Right atrium auricular region (tissue), 2 donors: ENCODE measurements at places on chromosomes 11 and 22. TPM values are rescaled to one million over a fixed set of nuclear protein-coding genes. Genes with fewer than 3 reads are reported as not detected.

DNA sequence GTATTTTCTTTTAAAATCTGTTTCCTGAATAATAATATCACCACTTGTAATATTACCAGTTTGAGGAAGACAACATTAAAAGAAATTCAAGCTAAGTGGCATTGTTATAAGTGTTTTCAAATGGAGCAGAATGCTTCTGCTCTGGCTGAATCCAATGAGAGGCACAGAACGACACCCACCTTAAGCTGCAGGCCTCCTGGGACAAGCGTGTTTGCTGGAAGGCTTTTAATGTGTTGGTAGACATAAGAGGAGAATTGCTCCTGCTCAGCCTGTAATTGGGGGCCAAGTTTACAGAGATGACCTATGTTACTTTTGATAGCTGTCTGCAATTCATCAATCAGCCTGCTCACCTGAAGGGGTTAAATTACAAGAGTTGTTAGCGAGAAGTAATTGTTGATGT is 242.2 kb downstream of the DCDC1 start:
- DNase-seq, result no peak

GRCh38 chr11:45921561-45922424 is 663 bp upstream of the LARGE2 start:
- DNase-seq, result no peak

The CDC42EP1 gene
- total RNA-seq, result 20.7 TPM

- no peak for DNase-seq
Measured at GRCh38 chr11:93063086-93063485, 93.6 kb downstream of the MTNR1B start.

The NAALAD2 gene
- 6.0 TPM for total RNA-seq

The SHANK2 gene
- total RNA-seq, result 0.35 TPM

DNA sequence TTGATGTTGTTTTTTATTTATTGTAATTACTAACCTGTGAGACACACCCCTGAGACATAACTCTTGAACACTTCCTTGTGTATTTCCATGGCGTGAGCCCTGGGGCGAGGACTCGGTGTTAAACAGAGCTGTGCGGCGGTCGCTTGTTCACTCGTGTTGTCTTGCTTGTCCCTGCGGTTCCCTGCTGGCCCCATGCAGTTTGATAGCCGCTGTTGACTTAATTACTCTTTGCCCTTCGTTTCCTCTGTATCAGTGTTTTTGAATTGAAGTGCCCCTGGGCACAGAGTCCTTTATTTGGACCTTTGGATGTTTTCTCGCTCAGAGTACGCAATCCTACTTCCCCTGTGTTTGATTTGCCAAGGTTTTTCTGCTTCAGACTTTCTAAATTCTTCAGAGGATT is 52.7 kb downstream of the TBC1D22A start:
- DNase-seq, result no peak

DNA sequence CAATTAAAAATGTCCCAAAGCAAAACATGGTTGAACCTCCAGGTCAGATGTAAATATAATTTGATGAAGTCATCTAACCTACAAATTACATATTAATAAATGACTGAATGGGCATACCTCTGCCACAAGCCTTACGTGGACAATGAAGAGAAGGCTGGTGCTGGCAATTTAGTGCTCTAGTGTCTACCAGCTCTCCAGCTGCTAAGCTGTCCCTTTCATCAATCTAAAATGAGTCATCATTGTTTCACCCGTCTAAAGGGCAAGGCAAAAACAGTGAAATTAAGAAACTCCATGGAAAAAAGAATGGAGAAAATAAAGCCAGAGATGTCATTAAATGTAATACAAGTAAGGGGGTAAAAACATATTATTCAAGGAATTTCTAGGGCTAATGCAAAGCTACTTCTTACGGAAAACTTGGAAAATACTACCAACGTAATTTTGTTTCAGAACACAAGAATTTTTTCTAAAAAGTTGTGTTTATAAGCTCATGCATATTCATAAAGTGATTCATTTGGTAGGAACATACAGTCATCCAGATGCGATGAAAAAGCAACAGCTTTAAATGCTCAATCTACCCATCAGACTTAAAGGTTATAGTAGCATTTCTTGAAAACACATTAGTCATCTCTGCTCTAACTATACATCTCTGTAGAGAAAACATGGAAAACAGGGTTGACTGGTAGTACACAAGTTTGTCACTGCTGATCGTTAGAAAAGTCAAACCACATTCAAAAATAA is 71.5 kb downstream of the SIK3 start:
- no peak for DNase-seq

The SORL1 gene
- 6.4 TPM for total RNA-seq

DNA sequence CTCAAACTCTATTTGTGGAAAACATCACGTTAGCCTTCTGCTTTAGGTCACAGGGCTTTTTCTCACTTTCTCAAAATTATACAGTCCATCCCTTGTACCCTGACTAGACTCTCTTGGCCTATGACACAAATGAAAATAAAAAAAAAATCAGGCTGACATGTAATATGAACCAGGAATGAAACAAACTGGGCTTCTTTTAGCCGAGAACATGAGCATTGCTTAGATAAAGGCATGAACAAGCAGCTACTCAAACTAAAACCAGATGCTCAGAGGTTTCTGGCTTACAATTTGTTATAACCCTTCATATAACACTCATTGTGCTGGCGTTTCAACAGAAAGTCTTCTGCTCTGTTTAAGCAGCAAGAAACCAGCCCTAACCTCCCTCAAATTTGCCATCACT is 265.5 kb upstream of the NARS2 start:
- DNase-seq, result no peak

- no peak for DNase-seq
Measured at GRCh38 chr22:41531715-41532477, 12.4 kb downstream of the POLR3H start.

The RIMBP3B gene
- not detected for total RNA-seq

DNA sequence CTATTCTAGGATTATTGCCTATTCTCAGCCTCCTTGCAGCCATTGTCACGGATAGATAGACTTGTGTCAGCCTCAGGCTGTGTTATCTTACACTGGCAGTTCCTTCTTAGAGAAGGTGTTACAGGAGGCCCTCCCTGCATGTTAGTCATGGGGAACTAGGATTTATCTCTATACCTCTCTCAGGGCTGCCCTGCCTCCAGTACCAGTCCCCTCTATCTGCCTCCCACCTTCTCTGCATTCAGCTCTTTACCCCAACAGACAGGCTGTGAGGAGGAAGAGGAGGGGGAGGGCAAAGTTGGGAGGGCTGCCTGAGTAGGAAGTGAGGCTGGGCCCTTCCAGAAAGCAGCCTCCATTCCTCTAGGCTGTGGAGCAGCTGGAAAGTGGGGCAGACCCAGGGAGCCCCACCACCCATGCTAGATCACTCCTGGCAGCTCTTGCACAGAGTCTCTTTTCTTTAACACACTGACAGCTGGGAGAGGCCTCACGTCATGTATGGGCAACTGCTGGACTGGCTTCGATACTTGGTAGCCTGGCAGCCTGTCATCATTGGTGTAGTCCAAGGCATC is 2.9 kb upstream of the IL18BP start:
- no peak for DNase-seq

The KCNJ1 gene
- not detected for total RNA-seq

GRCh38 chr11:98027652-98028051 is 993.1 kb upstream of the CNTN5 start:
- no peak for DNase-seq

The KRTAP5-2 gene
- not detected for total RNA-seq

The MS4A6A gene
- 40.8 TPM for total RNA-seq

The CCDC157 gene
- 0.55 TPM for total RNA-seq

The ANO1 gene
- total RNA-seq, result 10.2 TPM

DNA sequence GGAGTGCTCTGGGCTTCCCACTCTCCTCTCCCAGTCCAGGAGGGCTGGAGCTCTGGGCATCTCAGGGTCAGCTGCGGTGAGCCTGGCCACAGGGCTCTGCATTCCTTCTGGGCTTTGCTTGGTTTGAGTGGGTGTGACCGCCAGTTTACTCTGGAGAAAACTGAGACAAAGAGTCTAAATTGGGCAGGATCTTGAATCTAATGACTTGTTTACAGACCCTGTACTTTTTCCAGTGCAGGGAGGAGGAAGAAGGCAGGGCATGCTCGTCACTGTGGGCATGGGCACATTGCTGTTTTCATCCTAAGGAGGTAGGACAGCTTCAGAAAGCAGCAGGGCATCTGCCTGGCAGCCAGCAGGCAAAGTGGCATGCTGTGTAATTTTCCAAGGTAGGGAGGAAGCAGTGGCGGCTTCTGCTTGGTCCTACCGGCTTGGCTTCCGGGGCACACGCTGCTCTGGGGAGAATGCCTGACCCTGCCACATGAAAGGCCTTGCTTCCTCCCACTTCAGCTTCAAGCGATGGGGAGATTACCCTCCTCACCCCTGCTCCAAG is 22.9 kb downstream of the FLI1 start:
- no peak for DNase-seq

DNA sequence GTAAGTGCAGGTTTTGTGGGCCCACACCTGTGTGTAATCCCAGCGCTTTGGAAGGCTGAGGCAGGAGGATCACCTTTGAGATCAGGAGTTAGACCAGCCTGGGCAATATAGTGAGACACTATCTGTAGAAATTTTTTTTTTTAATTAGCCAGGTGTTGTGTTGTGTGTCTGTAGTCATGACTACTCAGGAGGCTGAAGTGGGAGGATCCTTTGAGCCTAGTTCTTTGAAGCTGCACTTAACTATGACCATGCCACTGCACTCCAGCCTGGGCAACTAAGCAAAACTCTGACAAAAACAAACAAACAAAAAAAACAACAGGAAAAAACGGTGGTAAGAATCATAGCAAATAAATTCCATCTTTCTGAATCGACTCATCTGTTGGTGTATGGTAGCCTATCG is 268.6 kb upstream of the PDGFD start:
- DNase-seq, result no peak

DNA sequence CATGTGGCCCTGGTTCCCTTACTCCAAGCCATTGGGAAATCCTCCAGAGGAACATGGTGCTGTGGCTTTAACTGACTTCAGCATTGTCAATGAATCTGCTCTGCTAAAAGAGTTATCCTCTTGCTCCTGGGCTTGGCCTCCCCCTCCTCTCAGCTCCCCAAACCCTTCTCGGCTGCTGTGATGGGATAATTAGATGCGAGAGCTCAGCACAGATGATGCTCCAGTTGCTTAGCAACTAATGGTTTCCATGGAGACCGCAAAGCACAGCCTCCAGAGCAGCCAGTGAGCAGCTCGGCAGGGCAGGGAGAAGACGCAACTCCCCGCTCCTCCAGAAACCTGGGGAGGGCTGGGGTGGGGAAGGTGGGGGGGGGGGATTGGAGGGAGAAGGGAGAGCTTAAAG is 2.8 kb upstream of the UPK2 start:
- DNase-seq, result no peak

DNA sequence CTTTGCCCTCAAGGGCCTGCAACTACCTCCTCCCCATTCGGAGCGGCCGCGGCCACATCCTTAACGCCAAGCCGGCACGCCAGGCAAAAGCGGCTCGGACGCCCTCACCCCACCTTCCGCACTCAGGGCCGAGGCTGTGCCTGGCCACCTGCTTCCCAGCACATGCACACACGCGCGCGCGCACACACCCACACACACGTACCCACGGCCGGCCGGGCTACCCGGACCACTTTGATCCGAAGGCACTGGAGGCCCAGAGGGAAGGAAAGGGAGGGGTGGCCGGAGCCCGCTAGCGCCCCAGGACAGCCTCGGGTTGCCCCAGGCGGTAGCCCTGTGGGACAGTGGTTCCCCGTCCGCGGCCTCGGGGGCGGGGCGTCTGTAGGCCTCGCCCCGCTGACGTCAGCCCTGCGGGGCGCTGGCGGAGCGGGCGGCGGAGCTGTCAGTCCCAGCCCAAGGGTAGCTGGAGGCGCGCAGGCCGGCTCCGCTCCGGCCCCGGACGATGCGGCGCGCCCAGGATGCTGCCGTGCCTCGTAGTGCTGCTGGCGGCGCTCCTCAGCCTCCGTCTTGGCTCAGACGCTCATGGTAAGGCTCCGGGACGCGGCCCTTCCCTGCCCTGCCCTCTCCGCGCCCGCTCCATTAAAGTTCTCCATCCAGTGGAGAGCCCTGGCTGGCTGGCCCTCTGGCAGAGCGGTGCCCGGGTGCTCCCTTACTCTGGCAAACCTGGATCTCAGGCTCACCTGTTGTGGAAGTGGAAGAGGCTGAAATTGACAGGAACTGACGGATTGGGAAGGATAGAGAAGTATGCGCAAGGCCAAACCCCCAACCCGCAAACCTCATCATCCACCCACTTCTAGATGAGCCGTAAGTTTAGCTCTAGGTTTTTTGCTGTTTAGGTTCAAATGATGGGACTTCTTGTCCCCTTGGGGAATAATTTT is at the start of gene IL10RA:
IL10RA (plus strand) TSS at position 442 of the 935 bp plus-strand sequence; CDS start at position 516, 74 bp downstream.
- peak; percentile 86 for DNase-seq

The SCARF2 gene
- total RNA-seq, result 11.0 TPM

DNA sequence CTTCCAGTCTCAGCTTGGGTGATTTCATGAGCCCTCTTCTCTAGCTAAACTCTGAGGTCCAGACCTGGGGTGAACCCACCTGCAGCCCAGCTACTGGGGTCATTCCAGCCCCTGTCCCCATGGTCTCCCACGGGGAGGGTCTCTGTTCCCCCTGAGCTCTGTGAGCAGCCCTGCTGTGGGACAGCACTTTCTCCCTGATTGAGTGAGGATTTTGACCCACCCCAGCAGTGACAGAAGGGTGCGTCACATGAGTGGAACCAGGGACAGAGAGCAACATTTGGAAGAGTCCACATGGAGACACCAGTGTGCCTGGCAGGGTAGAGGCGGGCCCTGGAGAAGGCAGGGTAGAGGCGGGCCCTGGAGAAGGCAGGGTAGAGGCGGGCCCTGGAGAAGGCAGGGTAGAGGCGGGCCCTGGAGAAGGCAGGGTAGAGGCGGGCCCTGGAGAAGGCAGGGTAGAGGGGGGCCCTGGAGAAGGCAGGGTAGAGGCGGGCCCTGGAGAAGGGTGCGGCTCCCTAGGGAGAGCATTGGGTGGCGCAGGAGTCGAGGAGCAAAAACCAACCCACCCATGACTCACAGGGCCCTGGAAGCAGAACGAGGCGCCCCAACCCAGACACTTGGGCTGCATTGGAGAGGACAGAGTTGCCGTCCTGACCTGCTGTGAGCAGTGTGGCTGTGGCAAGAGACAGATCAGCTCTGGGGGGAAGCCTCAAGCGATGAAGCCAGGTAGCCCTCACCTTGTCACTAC is 227.7 kb upstream of the B3GAT1 start:
- no peak for DNase-seq

The FOLH1 gene
- not detected for total RNA-seq
